ENCODE measurements at places on chromosomes 5 and 9.
A peak's percentile ranks its signal among the peaks of the same experiment; 100 is the strongest.

GRCh38 chr5:36535859-36536615 is 70.4 kb upstream of the SLC1A3 start:
- no peak for DNase-seq

DNA sequence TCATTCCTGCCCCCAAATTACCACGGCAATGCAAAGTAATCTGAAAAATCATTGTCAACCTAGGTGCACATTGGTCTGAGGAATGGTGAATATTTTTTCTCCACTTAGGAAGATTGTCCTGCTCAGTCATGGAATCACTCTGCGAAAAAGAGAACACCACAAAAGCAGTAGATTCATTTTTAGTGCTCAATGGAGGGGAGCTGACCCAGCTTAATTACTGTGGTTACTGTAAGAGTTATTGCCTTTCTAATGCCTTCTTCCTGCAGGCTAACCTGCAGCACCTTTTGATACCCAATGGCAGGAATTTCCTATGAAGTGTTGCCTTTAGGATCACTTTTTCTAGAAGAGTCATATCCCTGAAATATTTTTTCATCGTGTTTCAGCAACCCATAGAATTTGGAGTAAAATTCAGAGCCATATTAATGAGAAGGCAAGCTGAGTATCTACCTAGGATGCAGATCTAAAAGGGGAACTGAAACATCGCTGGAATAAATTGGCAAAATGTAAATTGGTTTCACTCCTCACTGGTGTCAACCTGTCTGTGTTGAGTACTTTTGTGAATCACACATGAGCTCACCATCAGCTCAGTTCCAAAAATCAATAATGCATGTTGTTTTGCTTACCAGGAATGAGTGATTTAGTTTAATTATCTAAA is 464.5 kb downstream of the CSNK1G3 start:
- no peak for DNase-seq

- DNase-seq, result no peak
These were observed 101.9 kb downstream of the SLC28A3 start for GRCh38 chr9:84238652-84239051.

DNA sequence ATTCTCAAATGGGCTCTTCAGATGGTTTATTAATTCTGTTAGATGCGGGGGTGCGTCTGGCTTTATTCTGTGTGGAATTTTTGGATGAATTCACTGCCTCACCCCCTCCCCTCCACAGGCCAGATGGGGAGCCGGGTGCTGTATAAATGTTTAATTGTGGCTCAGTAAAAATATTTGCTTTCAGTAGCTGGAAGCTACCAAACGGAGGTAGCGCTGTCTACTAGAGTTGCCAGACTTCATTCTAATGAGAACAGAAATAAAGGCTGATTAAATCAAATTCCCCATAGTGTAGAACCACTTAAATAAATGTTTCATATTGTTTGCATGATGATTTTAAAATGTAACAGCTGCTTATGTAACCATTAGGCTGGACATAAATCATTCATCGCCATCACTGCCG is 34.5 kb upstream of the KCNMB1 start:
- DNase-seq, result no peak

- DNase-seq, result no peak
These were observed 45.6 kb upstream of the SMIM15 start for GRCh38 chr5:61207884-61208283.

GRCh38 chr9:25814023-25814422 is 135.8 kb upstream of the TUSC1 start:
- DNase-seq, result no peak

DNA sequence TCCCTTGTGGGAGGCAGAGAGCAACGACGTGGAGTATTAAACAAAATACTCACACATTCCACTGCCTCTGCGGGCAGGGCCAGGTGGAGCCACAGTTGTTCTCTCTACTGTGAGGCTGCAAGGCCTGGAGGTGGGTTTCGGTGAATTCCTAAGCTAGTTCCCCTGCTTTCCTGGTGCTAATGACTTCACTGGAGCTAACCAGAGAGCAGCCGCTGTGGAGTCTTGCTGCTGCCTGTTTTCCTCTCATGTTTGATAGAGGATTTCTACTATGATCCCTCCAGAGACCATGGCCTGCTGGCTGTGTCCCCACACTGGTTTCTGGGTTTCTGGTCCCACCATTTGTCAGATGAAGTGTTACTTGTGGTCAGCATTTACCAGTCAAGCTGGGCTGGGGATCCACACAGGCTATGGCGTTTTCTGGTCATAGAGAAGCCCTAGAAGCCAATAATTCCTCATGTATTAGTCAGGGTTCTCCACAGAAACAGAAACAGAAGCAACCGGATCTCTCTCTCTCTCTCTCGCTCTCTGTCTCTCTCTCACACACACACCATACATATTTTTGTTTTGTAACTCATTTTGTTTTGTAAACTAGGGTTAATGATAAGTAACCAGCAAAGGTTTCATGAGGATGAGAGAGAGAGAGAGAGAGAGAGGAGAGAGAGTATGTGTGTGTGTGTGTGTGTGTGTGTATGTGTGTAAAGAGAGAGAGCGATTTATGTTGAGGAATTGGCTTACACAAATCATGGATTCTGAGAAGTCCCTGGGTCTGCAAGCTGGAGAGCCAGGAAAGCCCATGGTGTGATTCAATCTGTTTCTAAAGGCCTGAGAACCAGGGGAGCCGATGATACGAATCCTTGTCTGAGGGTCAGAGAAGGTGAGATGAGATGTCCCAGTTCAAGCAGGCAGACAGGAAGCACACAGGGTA is 403.0 kb downstream of the GADD45G start:
- no peak for DNase-seq

DNA sequence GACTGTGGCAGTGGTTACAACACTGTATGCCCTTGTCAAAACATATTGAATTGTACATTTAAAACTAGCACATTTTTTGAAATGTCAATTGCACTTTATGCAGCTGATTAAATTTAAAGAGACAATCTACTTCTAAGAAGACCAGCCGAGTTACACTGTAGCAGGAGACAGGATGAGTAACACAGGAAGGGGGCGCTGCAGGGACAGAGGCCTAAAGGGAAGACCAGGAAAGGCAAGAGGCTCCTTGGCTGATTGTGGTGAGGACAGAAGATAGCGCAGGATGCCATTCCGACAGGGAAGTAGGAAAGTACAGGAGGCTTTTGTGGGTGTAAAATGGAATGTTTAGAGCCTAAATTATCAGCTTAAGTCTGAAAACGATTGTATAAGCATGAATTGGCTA is 28.2 kb upstream of the PPP2R2B start:
- no peak for DNase-seq

- DNase-seq, result no peak
These were observed 515.6 kb downstream of the CCDC171 start for GRCh38 chr9:16068476-16068875.

DNA sequence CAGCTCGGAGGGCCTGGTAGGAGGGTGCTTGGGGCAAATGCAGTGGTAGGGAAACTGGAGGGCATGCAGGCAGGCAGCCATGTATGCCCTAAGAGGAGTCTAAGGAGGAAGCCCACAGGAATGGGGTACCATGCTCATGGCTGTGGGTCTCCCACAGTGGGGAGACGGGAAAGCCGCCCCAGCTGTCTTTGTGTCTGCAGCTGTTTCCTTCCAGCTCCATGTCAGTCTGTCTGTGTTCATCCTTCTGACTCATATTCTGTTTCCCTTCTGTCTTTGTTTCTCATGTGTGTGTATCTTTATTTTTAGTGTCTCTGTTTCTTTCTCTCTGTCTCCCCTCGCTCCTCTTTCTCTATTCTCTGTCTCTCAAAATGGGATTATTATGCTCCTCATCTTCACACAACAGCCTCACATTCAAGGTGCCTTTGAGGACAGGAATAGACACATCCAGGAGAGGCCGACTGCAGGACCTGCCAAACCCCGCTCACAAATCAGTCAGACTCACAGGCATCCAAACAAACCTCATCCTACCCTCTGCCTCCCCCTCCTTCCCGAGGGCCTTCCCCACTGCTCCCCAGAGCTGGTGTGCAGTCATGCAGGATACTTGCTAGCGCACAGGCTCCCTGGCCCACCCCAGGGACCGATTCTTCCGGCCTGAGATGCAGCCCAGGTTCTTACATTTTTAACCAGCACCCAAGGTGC is 68.4 kb upstream of the RARS1 start:
- DNase-seq, result no peak

DNA sequence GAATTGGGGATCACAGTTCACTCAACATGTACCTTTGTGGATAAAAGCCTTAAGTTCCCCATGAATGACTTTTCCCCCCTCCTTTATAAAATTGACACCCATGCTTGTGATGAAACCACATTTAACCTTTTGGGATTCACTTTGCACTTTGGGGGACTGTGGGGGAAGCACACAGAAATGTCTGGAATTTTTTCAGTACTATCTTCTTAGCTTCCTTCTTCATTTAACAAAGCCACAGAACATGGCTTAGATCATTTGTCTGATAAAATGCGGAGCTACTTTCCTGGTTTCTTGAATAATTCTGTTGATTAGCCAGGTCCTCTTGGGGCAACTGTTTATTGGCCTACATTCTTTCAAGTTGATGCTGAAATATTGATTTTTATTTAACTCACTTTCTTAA is 29.9 kb downstream of the TNFSF15 start:
- DNase-seq, result no peak

- no peak for DNase-seq
These were observed 242.3 kb downstream of the CAAP1 start for GRCh38 chr9:26650325-26650724.

- peak; percentile 75 for DNase-seq
These were observed 256.4 kb downstream of the ICE1 start for GRCh38 chr5:5678909-5679308.

- peak; percentile 48 for DNase-seq
These were observed 23.4 kb downstream of the SARDH start for GRCh38 chr9:133714606-133715294.

- DNase-seq, result peak; percentile 35
These were observed 39.6 kb downstream of the DMAC1 start for GRCh38 chr9:7760014-7760415.

- DNase-seq, result no peak
These were observed 36.3 kb downstream of the PFDN1 start for GRCh38 chr5:140266471-140267200.

DNA sequence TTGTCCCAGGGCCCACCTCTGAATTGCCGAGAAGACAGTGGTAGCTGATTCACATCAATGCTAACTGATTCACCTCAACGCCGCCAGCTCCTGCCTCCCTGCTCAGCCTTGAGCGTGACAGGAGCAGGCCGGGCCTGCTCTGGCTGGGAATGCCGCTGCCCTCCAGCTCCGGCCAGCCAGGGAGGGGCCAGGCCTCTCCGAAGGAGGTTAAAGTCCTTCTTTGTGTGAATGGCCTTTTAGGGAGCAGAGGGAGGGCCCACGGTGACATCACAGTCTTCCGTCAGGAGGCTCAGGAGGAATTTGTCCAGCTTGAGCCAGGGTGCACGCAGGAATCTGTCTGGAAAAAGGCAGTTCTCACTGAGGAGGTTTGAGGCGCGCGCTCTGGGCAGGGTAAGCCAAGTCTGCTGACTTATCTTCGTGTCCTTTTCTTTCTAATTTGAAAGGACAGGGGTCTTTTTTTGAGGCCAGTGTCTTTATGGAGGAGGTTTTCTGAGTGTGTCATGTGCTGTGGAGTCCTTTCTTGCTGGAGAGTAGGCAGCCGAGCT is 82.7 kb downstream of the C9orf152 start:
- peak; percentile 89 for DNase-seq

- DNase-seq, result no peak
These were observed 1.5 kb upstream of the PDE6A start for GRCh38 chr5:149946118-149946517.

GRCh38 chr5:93637697-93638096 is 54.7 kb downstream of the NR2F1 start:
- no peak for DNase-seq

DNA sequence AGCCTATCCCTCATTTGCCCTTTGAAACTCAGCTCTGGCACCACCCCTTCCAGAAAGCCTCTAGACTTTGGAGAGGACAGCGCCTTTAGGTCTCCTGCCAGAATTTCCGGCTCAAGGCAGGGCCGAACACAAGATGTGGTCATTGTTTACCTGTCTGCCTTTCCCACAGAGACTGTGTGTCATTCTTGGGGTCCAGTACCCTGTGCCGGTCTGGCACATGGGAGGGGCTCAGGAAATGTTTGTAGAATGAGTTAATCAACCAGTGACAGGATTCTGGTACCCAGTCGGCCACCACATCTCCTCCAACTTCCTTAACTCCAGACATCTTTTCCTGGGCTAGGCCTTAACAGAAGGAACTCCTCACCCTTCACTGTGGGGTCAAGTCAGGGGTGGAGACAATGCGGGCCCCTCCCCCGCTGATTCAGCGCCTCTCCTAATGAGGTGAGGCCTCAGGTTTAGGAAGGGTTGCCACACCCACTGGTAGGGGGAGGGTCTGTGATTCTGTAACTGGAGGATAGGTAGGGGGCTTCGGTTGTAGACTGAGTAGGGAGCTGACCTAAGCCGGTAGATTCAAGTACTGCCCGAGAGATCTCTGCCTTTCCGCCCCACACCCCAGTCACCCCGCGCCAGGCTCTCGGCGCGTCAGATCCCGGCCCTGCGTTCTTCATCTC is 29.3 kb downstream of the PCDH1 start:
- peak; percentile 80 for DNase-seq

DNA sequence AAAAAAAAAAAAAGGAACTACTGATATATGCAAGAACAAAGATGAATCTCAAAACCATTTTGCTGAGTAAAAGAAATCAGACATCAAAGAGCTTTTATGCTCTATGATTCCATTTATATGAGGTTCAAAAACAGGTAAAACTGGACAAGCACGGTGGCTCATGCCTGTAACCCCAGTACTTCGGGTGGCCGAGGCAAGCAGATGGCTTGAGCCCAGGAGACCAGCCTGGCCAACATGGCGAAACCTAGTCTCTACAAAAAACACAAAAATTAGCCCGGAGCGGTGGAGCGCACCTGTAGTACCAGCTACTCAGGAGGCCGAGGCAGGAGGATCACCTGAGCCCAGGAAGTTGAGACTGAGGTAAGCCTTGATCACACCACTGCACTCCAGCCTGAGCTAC is 7.8 kb downstream of the PTBP3 start:
- DNase-seq, result no peak

- DNase-seq, result peak; percentile 93
These were observed 15.9 kb downstream of the ENG start for GRCh38 chr9:127838375-127839078.

- DNase-seq, result no peak
These were observed 1064.4 kb upstream of the DMAC1 start for GRCh38 chr9:8863886-8864544.

DNA sequence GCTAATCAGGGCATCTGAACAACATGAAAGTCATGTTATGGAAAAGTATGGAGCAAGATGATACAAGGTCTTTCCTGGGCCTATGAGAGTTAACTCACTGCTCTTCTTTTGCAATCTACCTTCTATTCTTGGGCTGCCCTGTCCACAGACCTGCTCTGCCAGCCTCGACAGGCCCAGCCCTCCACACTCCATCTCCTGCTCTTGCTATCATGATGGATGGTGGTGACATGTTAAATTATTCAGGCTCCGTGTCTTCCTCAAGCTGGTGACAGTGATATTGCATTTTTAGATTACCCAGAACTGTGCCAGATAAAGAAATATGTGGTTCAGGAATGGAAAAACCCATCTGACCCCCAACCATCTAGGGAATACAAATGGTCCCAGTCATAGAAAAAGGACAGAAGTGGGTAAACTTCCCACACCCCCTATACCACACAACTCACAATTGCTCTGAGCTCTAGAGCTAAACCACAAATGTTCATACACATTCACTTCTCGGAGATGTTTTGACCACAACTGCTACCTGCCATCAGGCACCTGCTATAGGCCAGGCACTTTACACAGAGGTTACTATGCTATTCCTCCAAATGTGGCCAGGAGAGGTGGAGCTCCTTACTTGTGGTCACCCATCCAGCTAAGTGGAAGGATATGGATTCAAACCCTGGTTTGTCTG is 311.3 kb downstream of the ASTN2 start:
- DNase-seq, result no peak

- DNase-seq, result no peak
These were observed 226.2 kb downstream of the ICE1 start for GRCh38 chr5:5648694-5649093.
